Cardiac ventricle fibroblast (primary cell): ENCODE measurements at places on chromosomes 16 and 17. TPM values are rescaled to one million over a fixed set of nuclear protein-coding genes. Genes with fewer than 3 reads are reported as not detected.

The SLC5A11 gene
- 1.8 TPM in 1 of 2 replicates, not detected in the other for total RNA-seq

The CCL16 gene
- total RNA-seq: not detected in 2 replicates

The HEATR9 gene
- total RNA-seq: not detected in 2 replicates

The SYCE1L gene
- total RNA-seq: 4.5 TPM in 1 of 2 replicates, not detected in the other

The QPRT gene
- 4.1 and 6.0 TPM in 2 replicates for total RNA-seq

The CFAP52 gene
- 0.12 and 1.7 TPM in 2 replicates for total RNA-seq

The HSBP1 gene
- total RNA-seq: 15.2 and 47.1 TPM in 2 replicates

The CCL17 gene
- total RNA-seq: not detected in 2 replicates

The GRB7 gene
- 0.29 and 0.44 TPM in 2 replicates for total RNA-seq

The KRTAP2-3 gene
- not detected in 2 replicates for total RNA-seq

The KRT25 gene
- not detected in 2 replicates for total RNA-seq
